ENCODE measurements at places on chromosomes 3 and 15.

DNA sequence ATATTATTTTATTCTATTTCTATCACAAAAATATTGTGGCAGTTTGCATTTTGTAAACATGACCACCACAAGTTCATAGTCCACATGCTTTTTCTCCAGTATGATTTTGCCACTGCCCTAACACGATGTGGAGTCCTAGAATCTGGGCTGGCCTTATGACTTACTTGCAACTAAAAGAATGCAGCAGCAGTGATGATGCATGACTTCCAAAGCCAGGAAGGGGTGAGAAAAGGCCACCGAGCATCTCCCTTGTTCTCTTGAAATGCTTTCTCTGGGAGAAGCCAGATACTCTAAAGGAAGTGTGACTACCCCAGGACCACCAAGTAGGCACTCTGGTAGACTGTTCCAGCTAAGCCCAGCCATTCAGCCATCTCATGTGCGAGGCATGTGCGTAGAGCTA lies 191.6 kb upstream of the MRPL3 start:
- DNase-seq: no peak

DNA sequence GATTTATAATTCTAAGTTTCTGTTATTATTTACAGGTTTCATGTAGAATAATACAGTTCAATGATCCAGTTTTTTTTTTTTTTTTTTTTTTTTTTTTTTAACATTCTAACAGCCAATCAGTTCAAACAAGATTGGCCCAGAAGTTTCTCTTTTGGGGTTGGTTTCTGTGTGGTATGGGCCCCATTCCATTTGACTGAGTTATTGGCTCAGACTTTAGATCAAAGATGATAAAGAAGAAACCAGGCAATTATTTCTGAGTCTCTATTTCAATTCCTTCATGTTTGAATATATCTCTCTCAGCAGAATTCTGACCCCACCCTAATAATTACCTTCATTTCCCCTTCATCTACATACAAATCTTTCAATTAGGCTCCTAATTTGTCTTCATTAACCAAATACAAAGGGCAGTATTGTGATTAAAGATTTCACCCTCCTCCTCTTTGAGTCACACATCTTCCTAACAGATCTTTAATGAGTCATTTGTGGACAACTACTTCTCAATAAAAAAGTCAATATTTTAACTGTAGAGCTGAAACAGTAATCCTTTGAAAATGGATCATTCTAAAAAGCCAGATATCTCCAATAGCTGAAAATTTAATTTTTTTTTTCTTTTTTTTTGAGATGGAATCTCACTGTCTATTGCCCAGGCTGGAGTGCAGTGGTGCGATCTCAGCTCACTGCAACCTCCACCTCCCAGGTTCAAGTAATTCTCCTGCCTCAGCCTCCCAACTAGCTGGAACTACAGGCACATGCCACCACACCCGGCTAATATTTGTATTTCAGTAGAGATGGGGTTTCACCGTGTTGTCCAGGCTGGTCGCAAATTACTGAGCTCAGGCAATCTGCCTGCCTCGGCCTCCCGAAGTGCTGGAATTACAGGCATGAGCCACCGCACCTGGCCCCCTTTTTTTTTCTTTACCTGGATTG lies 878.8 kb downstream of the NAALADL2 start:
- DNase-seq: no peak

DNA sequence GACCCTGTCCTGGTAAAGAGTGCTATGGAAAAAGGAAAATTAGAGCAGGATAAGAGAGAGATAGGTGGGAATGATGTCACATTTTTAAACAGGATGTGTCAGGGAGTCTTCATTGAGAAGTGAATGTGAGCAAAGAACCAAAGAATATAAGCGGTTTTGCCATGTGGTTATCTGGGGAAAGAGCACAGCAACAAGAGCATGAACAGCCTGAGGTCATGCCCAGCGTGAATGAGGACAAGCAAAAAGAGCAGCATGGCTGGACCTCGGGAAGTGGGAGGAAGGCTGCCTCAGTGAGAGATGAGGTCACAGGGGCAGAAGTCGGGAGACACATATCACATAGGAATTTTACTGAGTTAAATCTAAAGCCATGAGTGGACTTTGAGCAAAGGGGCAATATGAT lies 82.8 kb upstream of the HES1 start:
- DNase-seq: no peak

DNA sequence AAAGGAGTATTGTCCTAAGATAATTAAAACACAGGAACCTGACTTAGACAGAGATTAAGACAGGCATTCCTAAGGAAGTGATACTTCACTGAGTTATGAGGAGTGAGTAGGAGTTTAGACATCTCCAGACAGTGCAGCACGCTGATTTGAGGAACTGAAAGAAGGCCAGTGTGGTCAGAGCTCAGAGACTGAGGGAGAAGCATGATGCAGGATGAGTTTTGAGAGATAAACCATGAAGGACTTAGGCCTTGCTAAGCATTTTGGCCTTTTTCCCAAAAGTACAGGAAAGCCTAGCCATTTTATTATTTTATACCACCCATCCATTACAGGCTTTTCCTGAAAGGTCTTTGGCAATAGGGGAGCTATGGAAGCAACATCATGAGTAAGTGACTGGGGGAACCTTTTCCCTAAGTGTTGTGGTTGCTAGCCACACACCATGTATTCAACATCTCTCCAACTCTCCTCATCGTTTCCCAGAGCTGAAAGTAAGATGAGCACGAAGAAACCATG lies 375.6 kb upstream of the TPRG1 start:
- peak; percentile 53 for DNase-seq

- DNase-seq: no peak
Observed at GRCh38 chr15:60079210-60079609, 75.1 kb downstream of the FOXB1 start.

DNA sequence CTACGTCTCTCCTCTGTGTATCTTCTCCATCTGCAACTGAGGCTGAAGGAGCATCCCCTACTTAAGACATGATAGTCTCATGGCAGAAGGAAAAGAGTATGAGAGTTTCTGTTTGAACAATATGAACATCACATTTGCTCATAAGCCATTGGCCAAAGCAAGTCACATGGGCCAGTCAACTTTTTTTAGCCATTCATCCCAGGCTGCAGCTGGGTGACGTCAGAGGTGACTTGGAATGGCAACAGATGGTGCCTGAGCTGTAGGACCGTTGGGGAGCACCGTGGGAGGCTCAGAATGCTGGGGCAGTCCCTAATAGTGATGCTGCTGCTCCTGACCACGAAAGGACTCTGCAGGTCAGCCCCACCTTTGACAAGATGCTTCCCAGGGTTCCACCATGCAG lies 58.7 kb downstream of the CRTC3 start:
- DNase-seq: peak; percentile 9

- peak; percentile 77 for DNase-seq
Observed at GRCh38 chr15:40550341-40551037, 14.4 kb downstream of the CCDC32 start.

- peak; percentile 56 for DNase-seq
Observed at GRCh38 chr3:112136959-112137693, 4.1 kb upstream of the GCSAM start.

GRCh38 chr3:145209561-145209960 lies 951.4 kb downstream of the PLOD2 start:
- no peak for DNase-seq

Data from RPMI8226 (cell line).